ENCODE measurements at places on chromosomes 4 and X. TPM values are rescaled to one million over a fixed set of nuclear protein-coding genes. Genes with fewer than 3 reads are reported as not detected.

GRCh38 chr4:110622841-110623717, at the start of gene PITX2:
Gene PITX2, minus strand, starts transcription at chr4:110623077. Its CDS starts 617 bp downstream, at chr4:110622460.
- peaks cover 3% of the 10 kb centered on the region for H3K27me3 ChIP-seq
- DNase-seq = no peak
- H3K36me3 ChIP-seq = no peaks in the 10 kb centered on the region
- H3K4me3 ChIP-seq = peak within 1 kb of the TSS; percentile 39

HSFX3 gene
- total RNA-seq = not detected

RADX gene
- total RNA-seq = 0.74 TPM

CXorf49 gene
- not detected for total RNA-seq

GRCh38 chr4:71635139-71635748, 148.6 kb downstream of the GC start:
- H3K36me3 ChIP-seq = no peaks in the 10 kb centered on the region
- H3K4me3 ChIP-seq = no peak overlapping the region
- H3K27me3 ChIP-seq = no peaks in the 10 kb centered on the region

- H3K27ac ChIP-seq = no peak overlapping the region
- no peak overlapping the region for H3K4me3 ChIP-seq
- DNase-seq = no peak
- H3K27me3 ChIP-seq = no peaks in the 10 kb centered on the region
- no peaks in the 10 kb centered on the region for H3K4me1 ChIP-seq
- no peaks in the 10 kb centered on the region for H3K36me3 ChIP-seq
Measured at GRCh38 chrX:57451426-57452020, 140.3 kb upstream of the ZXDB start.

- DNase-seq = no peak
- H3K4me1 ChIP-seq = no peaks in the 10 kb centered on the region
- H3K27me3 ChIP-seq = no peaks in the 10 kb centered on the region
- no peaks in the 10 kb centered on the region for H3K36me3 ChIP-seq
- H3K27ac ChIP-seq = no peak overlapping the region
Measured at GRCh38 chr4:104747635-104748034, 252.9 kb upstream of the CXXC4 start.

DNA sequence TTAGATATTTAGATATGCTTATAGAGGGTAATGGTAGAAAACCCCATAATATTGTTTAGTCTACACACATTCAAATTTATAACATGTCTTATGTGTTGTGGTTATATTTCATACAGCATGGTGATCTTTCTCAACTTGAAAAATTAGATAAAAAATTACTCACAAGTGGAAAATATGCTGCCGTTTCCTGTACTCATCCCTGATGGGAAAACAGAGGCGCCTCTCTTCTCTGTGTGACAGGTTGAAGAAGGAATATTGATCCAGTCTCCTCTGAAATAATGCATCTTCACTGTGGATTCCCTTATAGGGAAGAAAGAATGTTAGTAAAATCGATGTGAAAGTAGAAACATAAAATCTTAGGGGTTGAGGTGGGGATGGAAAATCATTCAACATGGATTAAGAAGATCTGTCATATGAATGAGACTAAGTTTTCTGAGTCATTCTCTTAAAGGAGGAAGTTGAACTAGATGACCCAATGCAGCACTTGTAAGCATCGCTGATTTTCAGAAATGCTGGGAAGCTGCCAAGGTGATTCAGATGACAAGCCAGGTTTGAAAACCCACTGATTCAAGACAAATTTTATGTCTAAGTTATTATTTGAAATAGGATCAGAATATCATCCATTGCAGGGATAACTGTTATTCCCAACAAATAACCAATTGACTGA, 70.7 kb downstream of the ANKRD50 start:
- H3K27me3 ChIP-seq = no peaks in the 10 kb centered on the region
- no peaks in the 10 kb centered on the region for H3K36me3 ChIP-seq
- no peak for DNase-seq
- no peaks in the 10 kb centered on the region for H3K4me1 ChIP-seq

Data from pancreas (tissue), 10 donors.